HuH-7 (cell line): ENCODE measurements at places on chromosomes 11 and 22.
A peak's percentile ranks its signal among the peaks of the same experiment; 100 is the strongest.

DNA sequence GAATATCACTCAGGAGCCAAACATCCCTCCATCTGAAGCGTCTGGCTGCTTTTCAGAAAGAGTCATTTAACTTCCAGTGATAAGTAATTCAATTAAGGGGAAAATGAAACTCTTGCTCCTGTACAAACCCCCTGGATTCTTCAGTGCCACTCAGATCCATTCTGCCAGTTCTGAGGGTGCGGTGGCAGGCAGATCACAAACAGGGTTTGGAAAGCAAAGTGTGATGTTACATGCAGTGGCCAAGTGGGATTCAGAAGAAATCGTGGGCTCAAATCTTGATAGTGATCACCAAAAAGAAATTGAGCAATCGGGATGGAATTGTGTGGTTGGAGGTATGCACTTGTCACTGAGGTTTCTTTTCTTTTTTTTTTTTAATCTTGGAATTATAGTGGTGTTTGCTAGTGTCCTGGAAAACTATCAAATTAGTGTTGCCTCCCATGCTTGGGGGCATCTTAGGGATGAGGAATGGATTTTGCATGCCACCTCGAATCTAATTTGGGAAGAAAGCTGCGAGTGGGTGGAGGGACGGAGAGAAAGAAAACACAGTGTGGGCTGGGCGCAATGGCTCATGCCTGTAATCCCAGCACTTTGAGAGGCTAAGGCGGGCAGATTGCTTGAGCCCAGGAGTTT, 22.5 kb upstream of the RTL6 start:
- no peak for DNase-seq

DNA sequence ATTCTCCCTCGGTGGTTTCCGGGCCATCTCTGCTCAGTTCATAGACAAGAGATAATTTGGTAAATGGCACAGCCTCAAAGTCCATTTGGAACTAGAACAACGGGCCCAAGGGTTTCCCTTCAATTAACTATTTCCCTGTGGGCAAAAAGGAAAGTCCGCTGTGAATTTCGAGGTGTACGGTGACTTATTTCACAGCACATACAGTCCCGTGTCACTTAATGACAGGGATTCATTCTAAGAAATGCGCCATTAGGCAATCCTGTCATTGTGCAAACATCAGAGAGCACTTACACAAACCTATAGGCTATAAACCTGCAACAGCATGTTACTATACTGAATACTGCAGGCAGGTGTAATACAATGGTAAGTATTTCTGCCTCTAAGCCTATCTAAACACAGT, 551.6 kb downstream of the OPCML start:
- no peak for DNase-seq

- DNase-seq: no peak
Observed at GRCh38 chr11:120747850-120748814, 236.6 kb downstream of the GRIK4 start.

GRCh38 chr22:35835998-35836691, 118.5 kb downstream of the APOL5 start:
- peak; percentile 34 for DNase-seq

DNA sequence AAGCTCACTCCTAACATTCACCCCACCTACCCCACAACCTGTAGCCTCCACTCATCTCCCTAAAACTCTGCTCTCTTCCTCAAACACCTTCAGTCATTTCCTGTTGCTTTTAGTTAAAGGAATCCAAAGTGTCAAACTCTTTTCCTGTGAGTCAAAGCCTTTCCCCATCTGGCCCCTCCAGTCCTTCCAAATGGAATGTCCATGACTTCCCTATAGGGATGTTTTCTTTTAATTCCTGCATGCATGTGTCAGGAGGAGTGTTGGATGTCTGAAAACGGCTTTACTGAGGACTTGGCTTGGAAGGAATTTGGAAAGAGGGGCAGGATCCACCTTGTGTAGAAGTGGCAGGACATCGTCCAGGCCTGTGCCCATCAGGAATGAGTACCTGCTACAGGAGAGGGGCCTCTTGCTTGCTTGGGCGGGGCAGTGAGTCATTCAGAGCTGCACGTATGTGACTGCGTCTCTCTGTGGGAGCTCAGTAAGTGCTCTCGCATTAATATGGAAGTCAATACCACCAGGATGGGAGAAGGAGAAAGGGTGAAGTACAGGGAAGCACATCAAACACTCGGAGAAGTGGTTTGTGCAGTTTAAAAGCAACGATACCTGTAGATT, 491.9 kb downstream of the OPCML start:
- no peak for DNase-seq

DNA sequence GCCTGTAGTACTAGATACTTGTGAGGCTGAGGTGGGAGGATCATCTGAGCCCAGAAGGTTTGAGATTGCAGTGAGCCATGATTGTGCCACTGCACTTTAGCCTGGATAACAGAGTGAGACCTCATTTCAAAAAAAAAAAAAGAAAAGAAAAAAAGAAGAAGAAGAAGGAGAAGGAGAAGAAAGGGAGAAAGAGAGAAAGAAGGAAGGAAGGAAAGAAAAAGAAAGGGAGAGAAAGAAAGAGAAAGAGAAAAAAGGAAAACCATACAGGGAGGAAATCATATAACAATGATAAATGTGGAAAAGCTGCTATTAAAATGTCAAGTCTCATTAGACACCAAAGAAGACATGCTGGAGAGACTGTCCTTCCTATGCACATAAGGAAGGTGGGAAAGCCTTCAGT, 5.7 kb upstream of the PRDM10 start:
- DNase-seq: no peak
